Left kidney (tissue), 8 donors: ENCODE measurements at places on chromosomes 5 and 9. TPM values are rescaled to one million over a fixed set of nuclear protein-coding genes. Genes with fewer than 3 reads are reported as not detected.

- DNase-seq: no peak
Measured at GRCh38 chr5:38347896-38348295, 89.5 kb downstream of the EGFLAM start.

DNA sequence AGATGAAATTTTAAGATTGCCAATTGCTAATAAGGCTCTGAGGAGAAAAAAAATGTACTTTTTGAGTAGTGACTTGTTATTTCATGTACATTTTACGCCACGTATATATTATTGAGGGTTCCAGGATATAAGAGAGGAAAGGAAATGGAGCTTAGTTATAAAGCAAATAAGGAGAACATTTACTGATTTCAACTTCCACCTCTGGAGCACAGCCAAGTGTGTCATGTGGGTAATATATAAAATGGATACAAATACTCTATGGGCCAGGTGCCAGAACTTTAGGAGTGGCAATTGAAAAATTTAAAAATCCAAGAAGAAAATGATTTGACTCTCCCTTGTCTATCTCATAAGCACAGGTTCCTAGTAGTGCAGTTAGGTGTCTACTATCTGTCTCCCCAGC is 45.0 kb upstream of the VLDLR start:
- peak; percentile 21 for DNase-seq

GRCh38 chr9:89171693-89172092 is 6.9 kb downstream of the SHC3 start:
- DNase-seq: no peak

- DNase-seq: no peak
Measured at GRCh38 chr5:53913941-53914340, 353.5 kb downstream of the NDUFS4 start.

- DNase-seq: no peak
Measured at GRCh38 chr5:90644132-90644531, 85.5 kb downstream of the ADGRV1 start.

- DNase-seq: peak; percentile 19
Measured at GRCh38 chr5:131209506-131210150, 38.9 kb downstream of the LYRM7 start.

DNA sequence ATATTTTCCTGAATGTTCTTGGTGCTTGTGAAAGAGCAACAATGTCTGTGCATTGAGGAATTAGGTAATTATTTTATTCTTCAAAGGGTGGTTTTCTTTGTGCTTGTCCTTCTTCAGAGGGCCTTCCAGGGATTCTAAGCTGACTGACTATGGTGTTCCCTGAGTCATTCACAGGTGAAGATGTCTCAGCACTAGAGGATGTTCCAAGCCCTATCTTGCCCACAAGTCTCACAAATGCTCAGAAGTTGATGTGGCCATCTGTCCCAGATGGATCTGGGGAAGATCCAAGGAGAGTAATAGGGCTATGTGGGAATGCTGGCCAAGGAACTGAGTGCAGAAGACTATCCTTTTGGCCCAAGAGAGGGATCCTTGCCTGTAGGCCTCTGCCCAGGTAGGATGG is 120.9 kb downstream of the ADAMTSL1 start:
- no peak for DNase-seq

DNA sequence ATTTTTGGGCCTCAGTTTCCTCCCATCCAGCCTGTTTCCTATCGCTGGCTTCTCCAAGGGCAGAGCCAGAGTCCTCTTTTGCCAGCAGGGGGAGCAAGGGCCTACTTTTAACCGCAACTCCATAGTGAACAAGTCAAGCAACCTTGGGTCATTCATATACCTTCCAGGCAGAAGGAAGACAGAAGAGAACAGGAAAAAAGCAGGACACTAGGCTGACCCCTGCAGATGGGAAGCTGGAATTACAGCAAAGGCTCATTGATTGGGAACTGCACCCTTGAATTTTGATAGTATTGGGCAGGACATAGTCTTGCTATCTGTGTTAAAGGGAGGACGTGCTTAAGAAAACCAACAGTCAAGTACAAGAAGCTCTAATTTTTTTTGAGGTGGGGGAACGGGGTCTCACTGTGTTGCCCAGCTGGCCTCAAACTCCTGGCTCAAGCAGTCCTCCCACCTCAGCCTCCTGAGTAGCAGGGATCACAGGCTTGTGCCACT is 30.1 kb downstream of the QRFP start:
- peak; percentile 85 for DNase-seq

DNA sequence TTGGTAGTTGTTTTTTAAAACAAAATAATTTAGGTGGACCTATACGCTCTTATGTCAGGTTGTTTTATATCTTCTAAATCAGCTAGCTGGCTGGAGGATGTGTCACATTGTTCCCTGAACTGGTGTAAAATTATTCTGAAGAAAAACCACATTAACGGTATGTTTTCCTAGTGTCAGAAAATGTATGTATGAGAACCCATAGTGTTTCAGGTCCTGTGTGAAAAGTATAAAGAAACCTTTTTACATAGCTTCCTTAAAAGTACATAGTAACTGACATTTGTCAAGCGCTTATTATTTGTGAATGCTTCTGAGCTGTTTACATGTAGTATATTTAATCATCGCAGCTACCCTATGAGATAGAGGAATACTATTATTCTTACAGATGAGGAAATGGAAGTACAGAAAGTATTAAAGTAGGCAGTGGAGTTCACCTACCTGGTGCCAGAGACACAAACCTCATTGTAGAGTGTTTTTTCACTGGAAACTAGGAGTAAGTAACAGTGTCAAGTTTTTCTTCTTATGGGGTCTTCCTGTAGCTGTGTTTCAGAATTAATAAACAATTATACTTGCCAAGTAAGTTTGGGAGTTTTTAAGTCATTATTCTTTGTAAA is 10.4 kb upstream of the FAM120AOS start:
- no peak for DNase-seq

GRCh38 chr5:54517174-54517511 is 416 bp upstream of the SNX18 start:
- no peak for DNase-seq

DNA sequence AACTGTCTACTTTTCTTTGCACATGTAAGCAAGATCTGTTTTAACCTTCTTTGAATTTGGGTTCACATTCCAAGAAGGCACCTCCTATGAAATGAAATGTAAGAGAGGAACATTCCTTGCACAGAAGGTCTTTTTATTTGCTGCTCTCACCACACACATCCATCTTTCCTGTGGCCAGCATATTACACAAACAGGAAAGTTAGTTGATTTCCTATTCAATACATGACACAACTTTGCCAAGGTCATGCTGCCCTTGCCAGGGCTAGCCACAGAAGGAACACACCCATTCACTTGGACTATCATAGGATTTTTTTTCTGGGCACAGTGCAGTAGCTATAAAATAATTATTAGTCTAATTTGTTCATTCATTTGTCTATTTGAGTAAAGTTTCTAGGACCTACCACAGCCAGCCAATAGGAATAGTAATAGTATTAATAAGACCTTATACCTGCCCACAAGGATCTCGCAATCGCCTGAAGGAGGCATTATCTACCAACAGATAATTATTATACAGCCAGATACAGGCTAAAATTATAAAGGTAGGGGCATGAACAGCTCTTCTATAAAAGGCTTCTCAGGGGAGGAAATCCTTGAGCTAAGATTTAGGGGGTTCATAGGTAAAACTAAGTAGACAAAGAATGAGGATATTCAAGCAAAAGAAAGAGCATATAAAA is 78.1 kb upstream of the NREP start:
- no peak for DNase-seq

- no peak for DNase-seq
Measured at GRCh38 chr5:152811988-152812387, 406.9 kb upstream of the NMUR2 start.

GRCh38 chr9:5265939-5266338 is 34.7 kb downstream of the INSL4 start:
- no peak for DNase-seq

DNA sequence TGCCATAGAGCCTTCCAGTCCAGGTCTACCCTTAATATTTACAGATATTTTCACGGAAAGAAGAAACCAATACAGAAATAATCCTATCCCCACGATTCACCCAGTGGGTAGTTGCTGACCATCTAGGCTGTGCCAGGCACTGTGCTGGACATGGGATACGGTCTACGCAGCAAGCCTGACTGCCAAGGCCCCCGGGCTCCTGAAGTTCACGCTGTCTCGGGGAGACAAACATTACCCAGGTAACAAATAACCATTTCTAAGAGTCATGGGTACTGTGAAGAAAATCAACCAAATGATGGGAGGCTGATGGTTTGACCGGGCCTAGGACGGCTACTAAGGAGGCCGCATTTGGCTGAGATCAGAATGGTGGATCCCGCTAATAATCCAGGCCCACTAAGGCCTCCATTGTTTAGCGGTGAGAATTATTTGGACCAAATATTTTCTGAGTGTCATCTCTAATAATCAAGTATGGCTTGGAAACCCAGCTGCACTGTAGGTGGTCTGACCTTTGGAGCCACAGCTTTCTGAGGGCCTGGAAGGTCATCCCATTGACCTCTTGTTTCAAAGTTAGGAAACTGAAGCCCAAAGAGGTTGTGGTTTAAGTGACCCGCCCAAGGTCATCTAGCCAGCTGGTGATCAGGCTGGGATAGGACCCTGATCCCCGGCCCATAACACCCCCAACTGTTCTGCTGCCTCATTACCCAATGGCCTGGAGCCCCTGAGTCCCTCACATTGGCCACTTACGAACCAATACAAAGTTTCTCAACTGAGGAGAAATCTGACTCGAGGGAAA is 82.4 kb downstream of the AK8 start:
- no peak for DNase-seq

DNA sequence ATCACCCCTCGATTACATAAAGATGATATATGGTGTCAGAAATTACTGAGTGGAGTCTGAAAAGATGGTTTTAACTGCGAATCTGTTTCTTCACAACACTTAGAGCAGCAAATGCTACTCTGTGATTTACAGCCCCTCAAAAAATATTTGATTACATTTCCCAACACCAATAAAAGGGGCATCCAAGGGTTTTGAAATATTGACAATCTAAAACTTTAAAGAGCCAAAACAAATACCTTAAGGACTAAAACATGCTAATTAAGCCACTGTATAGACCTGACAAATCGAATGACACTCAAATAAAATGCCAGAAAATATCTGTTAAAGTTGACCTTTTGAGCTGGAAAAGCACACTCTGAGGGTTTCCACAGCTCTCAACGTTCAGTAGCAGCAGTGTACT is 73.2 kb downstream of the ELAVL2 start:
- DNase-seq: no peak

GRCh38 chr5:144089401-144090021 is 80.9 kb downstream of the YIPF5 start:
- peak; percentile 22 for DNase-seq

DNA sequence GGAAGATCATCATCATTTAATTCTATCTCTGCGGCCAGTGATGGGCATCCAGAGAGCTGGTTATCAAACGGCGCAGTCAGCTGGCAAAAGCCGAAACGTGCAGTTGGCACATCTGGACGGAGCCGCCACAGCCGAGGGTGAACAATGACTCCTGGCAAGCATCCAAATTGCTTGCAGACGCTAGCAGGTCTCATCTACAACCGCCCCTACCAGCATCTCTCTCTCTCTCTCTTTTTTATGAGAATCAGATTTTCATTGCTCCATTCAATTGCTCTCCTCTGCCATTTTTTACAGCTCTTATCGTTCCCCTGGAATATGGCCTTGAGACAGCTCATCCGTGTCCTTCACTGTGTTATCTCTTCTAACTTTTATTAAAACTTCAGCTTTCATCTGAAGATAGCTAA is 165.2 kb downstream of the MAPKAP1 start:
- DNase-seq: no peak

DNA sequence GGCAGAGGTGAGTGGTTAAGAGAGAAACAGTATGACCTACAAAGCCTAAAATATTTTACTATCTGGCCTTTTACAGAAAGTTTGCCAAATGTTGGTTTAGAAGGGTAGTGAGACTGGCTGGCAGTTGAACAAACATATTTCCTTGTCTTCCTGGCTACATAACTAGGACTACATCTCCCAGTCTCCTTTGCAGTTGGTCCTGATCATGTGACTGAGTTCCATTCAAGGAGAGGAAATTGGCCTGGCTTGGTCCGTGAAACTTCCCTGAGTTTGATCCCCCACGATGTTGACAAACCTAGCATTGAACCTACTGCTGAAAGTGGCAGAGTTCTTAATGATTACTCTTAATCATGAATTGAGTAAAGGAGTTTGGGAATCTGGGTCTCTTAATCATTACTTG is 280.8 kb downstream of the SLIT3 start:
- no peak for DNase-seq

- no peak for DNase-seq
Measured at GRCh38 chr5:115934388-115934974, 27.8 kb upstream of the LVRN start.

GRCh38 chr5:178143901-178144300 is 9.8 kb downstream of the NHP2 start:
- DNase-seq: no peak

- DNase-seq: no peak
Measured at GRCh38 chr5:57581222-57581621, 98.6 kb upstream of the ACTBL2 start.

- peak; percentile 61 for DNase-seq
Measured at GRCh38 chr5:142716963-142717362, 31.1 kb upstream of the FGF1 start.

- DNase-seq: no peak
Measured at GRCh38 chr5:44486591-44486990, 97.4 kb upstream of the FGF10 start.

DNA sequence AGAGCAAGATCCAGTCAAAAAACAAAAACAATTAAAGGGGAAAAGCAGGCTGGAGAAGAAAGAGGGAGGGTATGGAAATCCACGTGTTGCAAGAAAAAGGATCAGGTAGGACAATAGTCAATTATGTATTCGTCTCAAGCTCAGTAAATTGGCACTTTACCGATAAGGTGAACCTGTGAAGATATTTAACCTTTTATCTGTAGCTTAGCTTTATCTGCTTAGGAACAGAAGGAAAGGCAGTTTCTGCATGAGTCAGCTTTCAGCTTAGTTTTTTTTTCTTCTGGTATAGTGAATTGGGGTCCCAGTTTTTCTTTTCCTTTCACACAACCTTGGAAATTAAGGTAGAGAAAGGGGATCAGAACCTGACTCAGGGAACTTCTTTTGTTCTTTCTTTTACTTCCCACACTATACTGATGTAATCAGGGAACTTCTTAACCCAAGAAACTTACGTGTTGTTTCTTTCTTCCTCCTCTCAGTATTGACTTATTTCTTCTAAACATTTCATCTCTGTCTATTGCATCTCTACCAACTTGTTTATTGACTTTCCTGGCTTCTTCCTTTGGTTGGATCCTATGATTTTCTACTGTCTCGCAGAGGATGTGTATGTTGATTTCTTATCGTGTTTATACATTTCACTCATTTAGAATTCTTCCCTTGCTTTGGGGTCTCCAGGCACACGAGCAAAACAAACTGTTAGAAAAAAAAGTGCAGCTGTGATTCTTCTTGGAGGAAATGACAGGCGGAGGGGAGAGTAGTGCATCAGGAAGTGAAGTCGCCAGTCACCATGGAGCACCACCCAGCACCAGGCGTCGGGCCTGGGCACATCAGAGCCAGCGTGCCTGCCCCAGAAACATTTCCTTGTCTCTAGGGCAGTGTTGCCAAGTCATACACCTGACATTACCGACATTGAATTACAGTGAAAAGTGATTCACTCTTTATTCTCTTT is 123.0 kb upstream of the LHFPL2 start:
- DNase-seq: peak; percentile 39

Gene OTP
- polyA plus RNA-seq: not detected

Gene PCDHGB1
- polyA plus RNA-seq: 1.9 TPM

Gene ZNF883
- polyA plus RNA-seq: 11.1 TPM

Gene TIMD4
- polyA plus RNA-seq: 0.68 TPM

Gene OR1Q1
- polyA plus RNA-seq: not detected

Gene DIAPH1
- 80.0 TPM for polyA plus RNA-seq

Gene SLC46A2
- 0.12 TPM for polyA plus RNA-seq

Gene NAA35
- 41.1 TPM for polyA plus RNA-seq

Gene SV2C
- 0.08 TPM for polyA plus RNA-seq

Gene DTWD2
- 14.1 TPM for polyA plus RNA-seq

Gene SLC25A2
- polyA plus RNA-seq: 0.23 TPM
